DND-41 (cell line): ENCODE measurements at places on chromosomes 5 and 9.

DNA sequence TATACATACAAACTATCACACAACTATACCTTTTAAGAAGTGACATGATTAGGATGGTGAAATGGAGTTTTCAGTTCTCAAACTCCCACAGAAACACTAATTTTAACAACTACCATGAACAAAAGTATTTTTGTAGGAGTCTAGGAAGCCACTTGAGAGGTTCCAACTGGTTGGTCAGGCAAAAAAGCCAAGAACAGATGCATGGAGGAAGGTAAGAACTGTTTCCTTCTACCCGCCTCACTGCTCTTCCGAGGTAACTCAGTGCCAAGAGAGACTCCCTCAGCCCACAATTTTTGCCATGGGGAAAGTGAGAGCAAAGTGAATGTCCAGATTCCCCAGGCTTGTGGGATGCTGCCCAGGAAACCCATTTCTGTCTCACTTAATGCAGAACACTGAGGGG, 15.7 kb downstream of the BTNL8 start:
- no peak for DNase-seq

DNA sequence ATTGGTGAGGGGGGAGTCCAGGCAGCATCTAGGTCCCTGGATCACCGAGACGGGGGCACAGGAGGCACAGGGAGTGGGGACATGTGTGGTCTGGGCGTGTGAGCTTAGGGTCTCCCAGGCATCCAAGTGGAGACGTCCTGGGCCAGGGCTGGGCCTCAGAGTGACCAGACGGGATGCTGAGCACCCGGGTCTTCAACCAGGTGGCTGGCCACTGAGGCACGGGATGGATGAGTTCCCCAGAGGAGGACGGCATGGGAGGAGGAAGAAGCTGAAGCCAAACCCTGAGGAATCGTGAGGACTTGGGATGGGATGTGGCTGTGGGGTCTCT, 88.0 kb downstream of the LMX1B start:
- no peak for DNase-seq

GRCh38 chr5:33476992-33477391, 36.2 kb downstream of the TARS1 start:
- no peak for DNase-seq

DNA sequence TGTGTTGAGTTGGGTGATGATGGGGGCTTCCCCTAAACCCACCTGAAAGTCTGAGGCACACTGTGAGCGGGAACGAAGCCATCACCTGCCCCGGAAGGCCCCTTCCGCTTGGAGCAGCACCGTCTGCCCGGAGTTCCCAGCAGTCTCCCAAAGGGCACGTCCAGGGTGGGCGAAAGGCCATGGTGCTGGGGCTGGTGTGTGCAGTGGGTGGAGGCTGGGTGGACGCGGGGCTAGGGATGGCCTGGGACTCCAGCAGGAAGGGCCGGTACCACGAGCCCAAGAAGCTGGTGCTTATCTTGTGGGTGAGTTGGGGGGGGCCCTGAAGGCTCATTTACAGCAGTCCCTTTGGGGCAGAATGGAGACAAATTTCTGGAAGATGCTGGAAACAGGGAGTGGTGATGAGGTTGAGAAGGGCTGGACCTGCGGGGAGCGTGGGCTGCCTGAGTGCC, 4.6 kb downstream of the FLT4 start:
- no peak for DNase-seq

GRCh38 chr5:135055396-135055795, 21.4 kb upstream of the PITX1 start:
- no peak for DNase-seq

DNA sequence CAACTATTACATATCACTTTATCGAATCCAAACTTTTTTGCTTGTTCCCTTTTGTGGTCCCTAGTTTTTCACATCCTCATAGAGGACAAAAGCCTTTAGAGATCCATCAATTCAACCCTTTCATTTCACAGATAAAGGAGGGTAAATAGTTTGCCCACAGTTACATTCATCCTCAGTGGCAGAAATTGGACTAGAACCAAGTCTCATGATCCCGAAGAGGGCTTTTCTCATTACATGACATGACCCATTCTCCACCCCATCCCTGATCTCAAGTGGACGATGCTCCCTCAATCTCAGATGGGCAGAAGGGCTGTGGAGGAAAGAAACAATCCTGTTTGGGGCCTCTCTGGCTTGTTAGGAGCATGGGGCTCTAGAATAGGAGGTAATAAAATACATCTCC, 23.1 kb downstream of the TICAM2 start:
- DNase-seq: no peak

- DNase-seq: no peak
These were observed 175.9 kb downstream of the KIF4B start for GRCh38 chr5:155189476-155189875.

DNA sequence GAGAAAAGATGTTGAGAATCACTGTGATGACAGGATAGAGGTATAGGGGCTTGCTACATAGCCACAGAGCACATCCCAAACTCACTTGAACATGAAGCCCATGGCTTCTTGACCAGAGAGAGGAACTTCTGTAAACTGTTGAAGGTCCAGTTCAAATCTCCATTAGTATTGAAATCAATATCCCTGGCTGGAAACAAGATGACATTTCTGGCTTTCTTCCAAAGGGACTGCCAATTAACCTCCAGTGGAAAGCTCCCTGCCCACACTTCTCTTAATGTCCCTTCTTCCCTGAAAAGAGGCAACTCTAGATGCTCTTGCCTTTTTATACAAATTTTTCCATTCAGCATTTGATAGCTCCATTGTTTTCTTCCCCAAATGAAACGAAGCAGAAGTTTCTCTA, 612.1 kb downstream of the EBF1 start:
- no peak for DNase-seq

DNA sequence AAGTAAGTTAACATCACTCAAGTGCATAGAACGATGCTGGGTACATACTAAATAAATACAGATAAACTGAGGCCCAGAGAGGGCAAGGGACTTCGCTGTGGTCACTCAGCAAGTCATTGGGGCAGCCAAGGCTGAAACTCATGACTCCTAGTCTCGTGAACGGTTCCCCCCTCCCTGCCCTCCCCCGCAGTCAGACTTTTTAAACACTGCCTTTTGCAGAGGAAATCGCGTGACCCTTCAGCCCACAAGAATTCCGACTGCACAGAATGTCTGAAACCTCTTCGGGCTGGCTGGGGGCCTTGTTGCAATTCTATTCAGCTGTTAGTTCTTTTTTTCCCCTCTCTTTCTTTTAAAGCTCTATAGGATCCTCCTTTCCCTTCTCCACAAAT, 28.1 kb downstream of the NEK6 start:
- DNase-seq: no peak

DNA sequence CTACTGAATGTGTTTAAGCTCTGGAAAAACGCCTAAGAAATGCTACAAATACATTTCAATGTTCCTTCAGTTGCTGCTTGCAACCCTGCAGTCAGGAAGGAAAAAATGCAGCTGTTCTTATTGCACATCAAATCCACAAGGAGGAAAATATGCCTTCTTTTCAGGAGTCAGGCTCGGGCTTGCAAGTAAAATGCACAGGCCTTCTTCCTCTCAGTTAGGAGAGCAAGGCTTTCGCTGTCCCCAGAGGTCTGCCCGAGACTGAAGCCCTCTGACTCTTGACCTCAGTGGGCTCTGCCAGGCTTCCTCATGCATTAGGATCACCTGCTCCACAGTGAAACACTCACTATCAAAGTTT, 899 bp upstream of the SHC3 start:
- no peak for DNase-seq

DNA sequence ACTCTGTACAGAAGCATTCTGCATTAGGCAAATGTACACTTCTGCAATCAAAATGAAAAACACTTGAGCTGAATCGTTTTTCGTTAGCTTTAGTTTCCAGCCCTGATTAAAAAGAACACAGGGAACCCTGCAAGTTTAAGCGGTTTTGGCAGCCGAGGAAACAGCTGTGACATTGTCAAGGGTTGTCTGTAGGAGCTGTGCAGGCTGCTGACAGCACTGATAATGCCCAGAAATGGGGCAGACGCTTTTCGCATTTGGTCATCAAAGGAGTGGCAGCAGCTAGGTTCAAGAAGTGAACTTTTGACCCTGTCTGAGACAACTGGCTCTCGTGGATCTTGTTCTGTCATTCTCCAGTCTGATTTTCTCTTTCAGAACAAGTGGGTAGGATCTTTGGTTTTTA, 165.6 kb upstream of the CCDC152 start:
- DNase-seq: no peak

GRCh38 chr9:105259731-105260612, 15.5 kb downstream of the SLC44A1 start:
- no peak for DNase-seq

DNA sequence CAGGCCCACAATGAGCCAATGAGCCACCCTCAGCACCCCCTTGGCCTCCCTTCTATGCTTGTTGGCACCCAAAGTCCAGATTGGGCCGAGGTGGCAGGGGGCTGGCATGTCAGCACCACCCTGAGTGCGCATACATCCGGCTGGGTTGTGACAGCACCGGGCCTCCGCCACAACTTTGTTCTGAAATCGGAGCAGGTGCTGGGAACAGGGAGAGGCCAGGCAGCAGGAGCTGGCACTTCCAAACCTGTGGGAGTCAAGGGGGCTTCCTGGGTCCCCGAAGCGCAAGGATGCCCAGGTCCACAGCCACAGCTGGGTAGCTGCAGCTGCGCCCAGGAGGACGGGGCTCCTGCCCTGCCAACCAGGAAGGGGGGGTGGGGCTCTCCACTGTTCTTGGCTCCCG, 1911.9 kb upstream of the WWC1 start:
- DNase-seq: no peak

GRCh38 chr9:6764523-6764922, 6.8 kb downstream of the KDM4C start:
- no peak for DNase-seq

- no peak for DNase-seq
These were observed 42.1 kb upstream of the GNAQ start for GRCh38 chr9:78073722-78074121.

GRCh38 chr9:137319739-137320551, 17.9 kb upstream of the NRARP start:
- DNase-seq: no peak

DNA sequence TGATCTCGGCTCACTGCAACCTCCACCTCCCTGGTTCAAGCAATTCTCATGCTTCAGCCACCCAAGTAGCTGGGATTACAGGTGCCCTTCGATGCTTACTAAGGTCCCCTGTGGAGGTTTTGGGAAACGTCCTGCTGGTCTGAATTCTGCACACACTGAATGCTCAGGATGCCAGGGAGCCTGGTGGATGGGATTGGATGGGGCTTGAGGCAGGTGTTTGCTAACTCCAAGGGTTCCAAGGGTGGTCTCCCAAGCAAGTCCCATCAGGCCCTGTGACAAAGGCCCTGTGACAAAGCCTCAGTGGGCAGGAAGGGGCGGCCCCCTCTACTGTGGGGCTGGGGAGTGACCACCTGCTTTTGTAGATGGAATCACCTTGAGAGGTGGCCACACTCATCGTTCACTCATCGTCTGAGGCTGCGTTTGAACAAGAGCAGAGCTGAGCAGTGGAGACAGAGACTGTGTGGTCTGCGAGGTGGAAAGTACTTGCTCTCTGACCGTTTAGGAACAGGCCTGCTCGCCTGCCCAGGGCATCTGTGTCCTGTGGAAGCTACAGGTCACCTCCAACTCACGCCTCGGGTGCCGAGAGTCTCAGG, 40.2 kb downstream of the MRPL36 start:
- DNase-seq: no peak

- no peak for DNase-seq
These were observed 83.2 kb upstream of the LIFR start for GRCh38 chr5:38639377-38640358.

DNA sequence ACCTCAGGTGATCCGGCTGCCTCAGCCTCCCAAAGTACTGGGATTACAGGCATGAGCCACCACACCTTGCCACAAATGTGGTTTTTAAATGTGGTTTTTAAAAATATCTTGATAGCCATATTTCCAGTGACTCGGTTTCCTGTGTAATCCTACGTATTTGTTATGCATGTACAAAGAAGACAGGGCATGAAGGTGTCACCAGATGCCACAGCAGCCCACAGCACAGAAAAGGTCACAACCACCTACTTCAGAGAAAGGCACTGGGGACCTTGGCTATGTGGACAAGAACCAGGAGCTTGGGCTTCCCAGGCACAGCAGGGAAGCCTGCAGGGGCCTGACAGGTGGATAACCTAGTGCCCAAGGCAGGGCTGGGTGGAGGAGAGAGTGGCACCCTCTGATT, 38.0 kb downstream of the C9orf50 start:
- no peak for DNase-seq

DNA sequence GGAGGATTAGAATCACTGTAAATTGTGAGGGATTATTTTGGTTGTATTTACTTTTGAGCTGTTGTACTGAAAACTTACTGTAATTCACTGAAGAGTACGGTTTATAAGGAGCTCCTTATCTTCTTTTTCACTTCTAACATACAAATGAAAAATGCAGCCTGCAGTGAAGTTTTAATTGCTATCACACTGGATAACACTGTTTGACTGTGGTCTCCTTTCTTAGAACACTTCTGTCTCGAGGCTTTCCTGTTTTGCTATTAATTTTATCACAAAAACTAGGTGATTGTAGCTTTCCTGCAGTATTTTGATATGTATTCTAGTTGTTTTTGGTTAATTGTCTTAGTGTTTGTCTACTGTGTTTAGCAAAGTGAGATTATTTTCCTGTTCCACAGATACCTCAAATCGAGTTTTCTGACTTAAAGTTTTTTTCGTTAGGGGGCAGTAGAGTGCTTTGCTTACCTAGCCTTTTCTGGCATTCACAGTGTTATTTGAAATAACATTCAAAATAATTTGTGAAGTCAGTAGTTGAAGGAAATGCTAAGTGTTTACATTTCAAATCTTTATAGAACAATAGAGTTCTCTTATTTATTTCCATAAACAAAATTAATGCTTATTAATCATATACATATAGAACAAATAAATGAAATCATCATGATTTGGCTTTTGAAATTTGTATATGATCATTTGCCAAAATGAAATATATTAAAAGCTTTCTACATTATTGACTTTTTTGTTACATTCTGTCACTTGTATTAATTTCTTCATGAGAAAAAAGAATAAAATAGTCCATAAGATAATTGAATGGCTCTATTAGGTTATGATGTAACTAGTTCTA, 52.9 kb downstream of the COMMD10 start:
- DNase-seq: no peak

GRCh38 chr5:139403418-139403786, 487 bp downstream of the SPATA24 start:
- no peak for DNase-seq

DNA sequence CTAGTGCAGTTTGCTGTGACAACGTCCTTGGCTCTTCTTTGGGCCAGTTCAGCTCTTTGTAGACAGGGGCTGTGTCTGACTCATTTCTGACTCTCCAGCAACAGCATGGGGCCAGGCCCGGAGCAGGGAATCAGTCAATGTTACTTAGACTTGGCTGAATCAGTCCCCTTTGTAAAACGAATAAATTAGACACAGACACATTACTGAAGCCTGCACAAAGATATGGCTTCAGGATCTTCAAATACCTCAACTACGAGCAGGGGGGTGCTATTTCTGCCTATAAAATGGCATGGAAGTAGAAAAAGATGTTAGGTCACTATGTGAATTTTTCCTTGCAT, 204.7 kb downstream of the TTLL11 start:
- no peak for DNase-seq

GRCh38 chr5:95973793-95974325, 12.2 kb upstream of the ELL2 start:
- peak; percentile 58 for DNase-seq

- DNase-seq: no peak
These were observed 51.7 kb downstream of the GPBP1 start for GRCh38 chr5:57225553-57225952.

- no peak for DNase-seq
These were observed 24.7 kb upstream of the TIFAB start for GRCh38 chr5:135476615-135477581.

- DNase-seq: no peak
These were observed 16.8 kb upstream of the COL27A1 start for GRCh38 chr9:114138552-114138971.

GRCh38 chr5:138032028-138032571, 779 bp downstream of the FAM13B start:
- no peak for DNase-seq

- DNase-seq: no peak
These were observed 26.3 kb downstream of the MSX2 start for GRCh38 chr5:174750711-174751110.
